Gastrocnemius medialis (tissue), 4 donors: ENCODE measurements at places on chromosomes 7 and 10. TPM values are rescaled to one million over a fixed set of nuclear protein-coding genes. Genes with fewer than 3 reads are reported as not detected.

SFRP4 gene
- total RNA-seq: 0.71 TPM

MYPN gene
- 118 TPM for total RNA-seq

C10orf62 gene
- 0.55 TPM for total RNA-seq

OPN4 gene
- 0.92 TPM for total RNA-seq

AS3MT gene
- 4.7 TPM for total RNA-seq

UBE2D1 gene
- 66.8 TPM for total RNA-seq

DNA sequence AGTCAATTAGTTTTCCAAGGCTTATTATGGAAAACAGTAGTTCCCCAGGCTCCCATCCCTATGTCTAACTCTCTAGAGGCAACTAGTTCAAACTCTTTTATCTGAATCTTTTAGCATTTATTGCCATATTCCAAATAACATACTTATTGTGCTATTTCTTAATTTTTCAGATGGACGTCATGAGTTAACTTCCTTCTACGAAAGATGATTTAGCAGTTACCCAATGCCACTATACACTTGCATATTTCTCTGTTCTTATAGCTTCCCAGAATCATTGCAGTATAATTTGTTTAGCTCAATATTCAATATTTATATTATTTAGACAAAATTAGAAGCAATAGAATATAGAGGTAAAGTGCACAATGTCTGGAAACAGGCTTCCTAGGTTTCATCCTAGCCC, 52.8 kb downstream of the REEP3 start:
- H3K36me3 ChIP-seq: no peaks in the 10 kb centered on the region
- DNase-seq: no peak
- H3K27ac ChIP-seq: peak overlapping the region; percentile 58
- no peaks in the 10 kb centered on the region for H3K27me3 ChIP-seq
- H3K4me1 ChIP-seq: peaks cover 32% of the 10 kb centered on the region
- no peak overlapping the region for H3K4me3 ChIP-seq

- no peaks in the 10 kb centered on the region for H3K36me3 ChIP-seq
- H3K27me3 ChIP-seq: no peaks in the 10 kb centered on the region
- no peak for DNase-seq
- H3K4me1 ChIP-seq: peaks cover 5% of the 10 kb centered on the region
Measured at GRCh38 chr10:10869592-10869991, 148.1 kb upstream of the CELF2 start.

- no peak overlapping the region for H3K4me3 ChIP-seq
- peaks cover 11% of the 10 kb centered on the region for H3K27me3 ChIP-seq
- H3K36me3 ChIP-seq: no peaks in the 10 kb centered on the region
- no peak overlapping the region for H3K27ac ChIP-seq
- DNase-seq: no peak
Measured at GRCh38 chr7:64183126-64183742, 23.8 kb upstream of the ZNF735 start.

- H3K4me3 ChIP-seq: no peak overlapping the region
- no peak overlapping the region for H3K27ac ChIP-seq
- DNase-seq: no peak
- no peaks in the 10 kb centered on the region for H3K36me3 ChIP-seq
- no peaks in the 10 kb centered on the region for H3K4me1 ChIP-seq
- no peaks in the 10 kb centered on the region for H3K27me3 ChIP-seq
Measured at GRCh38 chr10:1188558-1189135, 132.5 kb downstream of the WDR37 start.

- no peaks in the 10 kb centered on the region for H3K36me3 ChIP-seq
- peaks cover under 1% of the 10 kb centered on the region for H3K4me1 ChIP-seq
- H3K27me3 ChIP-seq: peaks cover 100% of the 10 kb centered on the region
- H3K27ac ChIP-seq: no peak overlapping the region
- peak overlapping the region; percentile 39 for H3K4me3 ChIP-seq
Measured at GRCh38 chr7:122311050-122311700, 6.6 kb upstream of the FEZF1 start.

GRCh38 chr7:142329062-142329790, 71.4 kb upstream of the PRSS58 start:
- no peak overlapping the region for H3K4me3 ChIP-seq
- no peaks in the 10 kb centered on the region for H3K4me1 ChIP-seq
- H3K27me3 ChIP-seq: no peaks in the 10 kb centered on the region
- no peak for DNase-seq
- no peaks in the 10 kb centered on the region for H3K36me3 ChIP-seq

DNA sequence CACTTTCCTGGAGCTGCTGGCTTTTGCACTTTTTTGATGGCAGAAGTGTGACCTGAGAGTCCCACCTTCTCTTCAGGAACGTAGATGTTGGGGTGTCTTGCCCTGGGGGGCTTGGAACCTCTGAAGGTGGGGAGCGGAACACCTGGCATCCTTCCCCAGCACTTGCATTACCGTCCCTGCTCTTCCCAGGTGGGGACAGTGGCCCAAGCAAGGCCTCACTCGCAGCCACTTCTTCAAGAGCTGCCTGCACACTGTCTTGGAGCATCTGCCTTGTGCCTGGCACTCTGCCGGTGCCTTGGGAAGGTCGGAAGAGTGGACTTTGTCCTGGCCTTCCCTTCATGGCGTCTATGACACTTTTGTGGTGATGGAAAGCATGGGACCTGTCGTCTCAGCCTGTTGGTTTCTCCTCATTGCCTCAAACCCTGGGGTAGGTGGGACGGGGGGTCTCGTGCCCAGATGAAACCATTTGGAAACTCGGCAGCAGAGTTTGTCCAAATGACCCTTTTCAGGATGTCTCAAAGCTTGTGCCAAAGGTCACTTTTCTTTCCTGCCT, 31.1 kb downstream of the PFKFB3 start:
- no peak overlapping the region for H3K4me3 ChIP-seq
- no peaks in the 10 kb centered on the region for H3K27me3 ChIP-seq
- DNase-seq: no peak
- peaks cover 9% of the 10 kb centered on the region for H3K36me3 ChIP-seq
- H3K4me1 ChIP-seq: no peaks in the 10 kb centered on the region

DNA sequence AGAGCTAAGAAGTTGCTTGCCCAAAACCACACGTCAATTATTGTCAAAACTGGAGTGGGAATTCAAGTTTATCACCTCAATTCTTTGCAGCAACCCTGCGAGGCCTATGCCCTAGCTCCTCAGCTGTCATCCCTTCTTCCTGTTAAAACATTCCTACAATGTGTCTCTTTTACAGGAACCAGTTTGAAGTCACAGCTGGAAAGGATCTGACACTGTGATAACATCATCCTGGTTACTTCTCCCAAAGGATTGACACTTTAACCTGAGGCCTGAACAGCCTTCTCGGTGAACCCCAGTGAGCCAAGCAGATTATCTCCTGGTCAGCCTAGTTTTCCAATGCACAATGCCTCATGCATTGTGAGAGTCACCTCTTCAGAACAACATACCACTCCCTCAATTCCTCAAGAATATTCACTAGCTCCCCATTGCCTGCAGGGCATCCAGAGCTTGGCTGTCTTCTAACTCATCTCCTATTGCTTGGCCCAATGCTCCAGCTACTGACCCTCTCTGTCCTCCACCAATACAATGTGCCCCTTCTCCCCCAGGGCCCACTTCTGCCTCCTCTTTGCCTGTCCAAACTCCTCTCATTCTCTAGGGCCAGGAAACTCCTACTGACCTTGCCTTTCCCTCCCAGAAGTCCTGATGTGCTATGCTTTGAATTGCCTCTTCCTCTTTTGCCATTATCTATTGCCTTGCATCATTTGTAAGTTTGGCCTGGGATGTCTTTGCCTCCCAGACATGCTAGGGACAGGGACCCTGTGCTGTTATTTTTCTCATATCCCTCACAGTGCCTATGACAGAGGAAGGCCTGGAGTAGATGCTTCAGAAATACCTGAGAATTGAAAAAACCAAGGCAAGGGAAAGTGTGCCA, 10.4 kb upstream of the DLG5 start:
- no peaks in the 10 kb centered on the region for H3K27me3 ChIP-seq
- peaks cover 8% of the 10 kb centered on the region for H3K4me1 ChIP-seq
- no peak overlapping the region for H3K4me3 ChIP-seq

DNA sequence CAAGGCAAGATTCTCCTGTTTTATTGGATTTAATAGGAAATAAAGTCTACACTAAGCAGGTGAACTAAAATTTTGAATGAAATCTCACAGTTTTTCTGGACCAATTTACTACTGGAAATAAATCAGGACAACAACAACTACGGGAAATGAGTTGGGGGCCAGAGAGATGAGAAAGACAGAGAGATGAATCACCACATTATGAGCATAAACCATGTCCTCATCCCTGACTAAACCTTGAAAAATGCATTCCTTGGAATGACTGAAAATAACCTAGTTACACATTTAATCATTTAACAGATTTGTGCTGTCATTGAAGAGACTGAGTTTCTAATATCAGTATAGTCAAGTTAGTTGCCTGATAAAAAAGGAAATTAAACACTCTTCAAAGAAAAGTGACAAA, 608.4 kb upstream of the KCND2 start:
- no peak overlapping the region for H3K27ac ChIP-seq
- H3K27me3 ChIP-seq: no peaks in the 10 kb centered on the region
- H3K36me3 ChIP-seq: no peaks in the 10 kb centered on the region
- H3K4me1 ChIP-seq: no peaks in the 10 kb centered on the region
- DNase-seq: no peak
- H3K4me3 ChIP-seq: no peak overlapping the region

GRCh38 chr7:69817841-69818635, 219.8 kb downstream of the AUTS2 start:
- no peaks in the 10 kb centered on the region for H3K36me3 ChIP-seq
- H3K4me3 ChIP-seq: no peak overlapping the region
- DNase-seq: no peak
- H3K4me1 ChIP-seq: peaks cover 13% of the 10 kb centered on the region

- peaks cover 3% of the 10 kb centered on the region for H3K27me3 ChIP-seq
- H3K36me3 ChIP-seq: no peaks in the 10 kb centered on the region
- H3K4me3 ChIP-seq: no peak overlapping the region
- H3K4me1 ChIP-seq: no peaks in the 10 kb centered on the region
- no peak overlapping the region for H3K27ac ChIP-seq
Measured at GRCh38 chr7:107051376-107051775, 6.9 kb downstream of the PRKAR2B start.

DNA sequence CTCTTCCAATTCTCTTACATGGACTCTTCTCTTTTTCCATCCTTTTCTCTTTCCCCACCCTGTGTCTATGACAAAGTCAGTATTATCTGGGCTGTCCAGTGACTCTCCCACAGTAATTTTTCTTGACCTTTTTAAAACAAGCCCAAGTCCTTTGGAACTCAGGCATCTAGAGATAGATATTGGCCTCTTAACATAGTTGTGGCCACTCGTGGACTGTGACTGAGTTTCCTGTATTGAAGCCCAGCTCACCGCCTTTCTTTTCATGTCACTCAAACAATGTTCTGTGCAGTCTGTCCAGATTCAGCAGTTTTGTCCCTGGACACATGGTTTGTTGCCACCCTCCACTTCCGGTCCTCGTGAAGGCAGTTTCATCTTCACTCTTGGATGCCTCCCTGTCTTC, 110.9 kb upstream of the CDC14C start:
- H3K4me1 ChIP-seq: no peaks in the 10 kb centered on the region
- no peak overlapping the region for H3K4me3 ChIP-seq
- no peak for DNase-seq
- no peak overlapping the region for H3K27ac ChIP-seq
- H3K36me3 ChIP-seq: no peaks in the 10 kb centered on the region
